ENCODE measurements at places on chromosomes 7 and 10.

DNA sequence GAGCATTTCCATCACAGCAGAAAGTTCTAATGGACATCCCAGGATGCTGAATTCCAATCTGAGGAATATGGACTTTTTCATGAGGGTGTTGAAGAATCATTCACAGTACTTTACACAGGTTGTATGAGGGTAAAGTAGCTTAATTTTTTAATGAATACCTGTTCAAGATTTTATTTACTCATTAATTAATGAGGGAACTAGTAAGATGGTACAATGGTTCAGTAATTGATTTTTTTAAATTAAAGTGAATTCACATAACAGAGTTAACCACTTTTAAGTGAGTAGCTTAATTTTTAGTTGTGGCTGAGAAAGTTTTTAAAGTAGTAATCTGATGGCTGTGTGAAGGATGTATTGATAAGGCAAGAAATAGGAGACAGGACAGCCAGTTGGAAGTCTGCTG is 266.5 kb downstream of the GFRA1 start:
- no peak for DNase-seq

- DNase-seq, result no peak
Observed at GRCh38 chr10:9069136-9069535, 1014.6 kb downstream of the GATA3 start.

GRCh38 chr7:120233338-120233737 is 39.6 kb upstream of the KCND2 start:
- no peak for DNase-seq

DNA sequence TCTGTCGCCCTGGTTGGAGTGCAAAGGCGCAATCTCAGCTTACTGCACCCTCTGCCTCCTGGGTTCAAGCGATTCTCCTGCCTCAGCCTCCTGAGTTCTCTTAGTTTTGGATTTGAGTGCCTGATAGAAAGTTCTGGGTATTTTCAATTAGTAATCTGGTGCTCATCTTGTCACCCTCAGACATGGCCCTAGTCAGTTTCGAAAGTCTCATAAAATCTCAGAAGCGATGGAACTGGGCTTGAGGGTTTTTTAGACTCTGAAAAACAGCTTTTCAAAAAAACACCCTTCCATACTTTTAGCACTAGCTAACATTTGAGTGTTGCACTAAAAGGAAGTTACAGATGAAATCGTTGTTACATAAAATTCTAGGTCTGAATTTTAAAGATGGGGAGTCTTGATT is 9.4 kb upstream of the PIP4K2A start:
- DNase-seq, result no peak

GRCh38 chr7:69199661-69200060 is 398.6 kb upstream of the AUTS2 start:
- DNase-seq, result no peak

GRCh38 chr10:122333037-122333436 is 41.5 kb upstream of the PLEKHA1 start:
- no peak for DNase-seq

DNA sequence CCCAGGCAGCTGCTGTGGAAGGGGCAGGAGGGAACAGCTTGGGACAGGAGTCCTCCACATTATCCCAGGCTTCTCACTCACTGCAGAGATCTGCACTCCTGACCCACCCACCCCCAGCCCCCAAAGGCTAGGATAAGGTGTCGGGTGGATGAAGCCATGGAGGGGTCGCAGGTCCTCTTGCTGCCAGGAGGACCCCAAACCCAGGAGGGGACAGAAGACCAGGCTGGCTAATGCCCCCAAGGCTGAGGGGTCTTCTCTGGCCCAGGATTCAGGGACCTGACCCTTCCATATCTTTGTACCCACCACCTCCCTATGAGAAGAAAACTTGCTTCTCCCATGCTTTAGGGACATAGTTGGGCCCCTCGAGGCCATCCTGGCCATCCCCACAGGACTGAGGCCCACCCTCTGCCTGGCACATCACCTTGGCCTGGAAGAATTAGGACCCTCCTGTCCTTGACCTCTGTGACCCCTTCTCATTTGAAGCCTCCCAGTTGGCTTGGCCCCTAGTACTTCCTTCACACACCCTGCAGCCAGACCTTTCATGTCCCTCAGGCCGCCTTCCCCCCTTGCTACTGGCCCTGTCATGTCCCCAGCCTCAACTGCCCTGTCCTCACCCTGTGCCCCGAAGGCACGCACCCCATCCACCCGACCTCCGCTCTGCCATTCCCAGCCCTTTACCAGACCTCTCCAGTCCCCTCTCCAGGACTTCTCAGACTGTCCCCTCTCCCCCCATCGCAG is 21.6 kb downstream of the KCNH2 start:
- DNase-seq, result no peak

GRCh38 chr10:116909307-116909706 is 60.0 kb downstream of the ENO4 start:
- no peak for DNase-seq

GRCh38 chr7:77199013-77199966 is at the start of gene FGL2:
FGL2 (minus strand) TSS chr7:77199819; CDS start chr7:77199793, 26 bp downstream.
- DNase-seq, result no peak

GRCh38 chr10:131210181-131210580 is 101.3 kb downstream of the TCERG1L start:
- DNase-seq, result no peak

DNA sequence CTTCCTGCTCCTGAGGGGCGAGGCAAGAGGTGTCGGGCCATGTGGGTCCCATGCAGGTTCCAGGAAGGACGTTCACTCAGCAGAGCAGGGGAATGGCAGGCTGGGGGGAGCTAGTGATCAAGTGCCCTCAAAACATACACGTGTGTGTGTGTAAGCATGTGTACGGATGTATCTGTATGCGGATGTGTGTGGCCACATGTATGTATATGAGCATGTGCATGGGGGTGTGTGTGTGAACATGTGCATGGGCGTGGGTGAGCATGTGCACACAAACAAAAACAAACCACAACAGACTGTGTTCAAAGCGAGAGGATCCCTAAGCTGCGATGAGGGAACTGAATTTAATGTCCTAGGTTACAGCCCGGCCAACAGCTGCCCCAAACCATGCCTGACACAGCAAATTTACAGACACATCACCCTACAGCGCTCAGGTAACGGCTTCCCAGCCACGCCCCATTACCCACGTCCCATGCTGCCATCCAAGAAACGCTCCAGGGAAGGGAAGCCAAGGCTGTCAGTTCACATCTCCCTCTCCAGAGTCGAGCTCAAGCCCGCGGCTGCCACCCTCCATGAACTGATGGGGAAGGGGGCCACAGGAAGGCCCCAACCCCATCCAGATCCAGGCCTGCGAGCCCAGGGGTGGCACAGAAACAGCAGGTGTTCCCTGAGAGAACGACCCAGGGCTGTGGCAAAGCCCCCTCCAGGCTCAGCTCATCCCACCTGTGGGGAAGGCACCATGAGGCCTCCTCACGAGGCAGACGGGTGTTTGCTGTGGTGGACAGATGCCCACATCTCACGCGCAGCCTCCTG is 56.6 kb downstream of the PTPRN2 start:
- no peak for DNase-seq

GRCh38 chr7:148156233-148156632 is 434.3 kb upstream of the C7orf33 start:
- DNase-seq, result no peak

DNA sequence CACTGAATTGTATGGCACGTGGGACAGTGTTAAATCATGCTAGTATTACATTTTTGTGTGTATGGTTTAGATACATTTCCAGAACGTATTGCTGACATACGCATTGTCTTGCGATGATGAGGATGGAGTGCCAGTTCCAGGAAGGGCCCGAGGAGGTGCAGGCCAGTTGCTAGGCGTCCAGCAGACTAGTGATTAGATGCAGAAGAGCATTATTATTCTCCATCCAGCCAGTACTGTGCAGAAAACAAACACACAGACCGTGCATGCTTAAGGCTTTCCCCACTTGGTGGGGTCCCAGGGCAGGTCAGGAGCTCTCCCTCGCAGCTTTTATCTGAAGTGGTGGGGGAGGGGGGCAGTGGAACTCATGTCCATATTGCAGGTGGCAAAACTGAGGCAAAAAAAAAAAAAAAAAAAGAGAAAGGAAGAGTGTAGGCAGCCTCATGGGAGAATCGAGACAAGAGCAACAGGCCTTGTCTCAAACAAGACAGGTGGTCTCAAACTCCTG is 189.2 kb downstream of the CAMK1D start:
- DNase-seq, result no peak

DNA sequence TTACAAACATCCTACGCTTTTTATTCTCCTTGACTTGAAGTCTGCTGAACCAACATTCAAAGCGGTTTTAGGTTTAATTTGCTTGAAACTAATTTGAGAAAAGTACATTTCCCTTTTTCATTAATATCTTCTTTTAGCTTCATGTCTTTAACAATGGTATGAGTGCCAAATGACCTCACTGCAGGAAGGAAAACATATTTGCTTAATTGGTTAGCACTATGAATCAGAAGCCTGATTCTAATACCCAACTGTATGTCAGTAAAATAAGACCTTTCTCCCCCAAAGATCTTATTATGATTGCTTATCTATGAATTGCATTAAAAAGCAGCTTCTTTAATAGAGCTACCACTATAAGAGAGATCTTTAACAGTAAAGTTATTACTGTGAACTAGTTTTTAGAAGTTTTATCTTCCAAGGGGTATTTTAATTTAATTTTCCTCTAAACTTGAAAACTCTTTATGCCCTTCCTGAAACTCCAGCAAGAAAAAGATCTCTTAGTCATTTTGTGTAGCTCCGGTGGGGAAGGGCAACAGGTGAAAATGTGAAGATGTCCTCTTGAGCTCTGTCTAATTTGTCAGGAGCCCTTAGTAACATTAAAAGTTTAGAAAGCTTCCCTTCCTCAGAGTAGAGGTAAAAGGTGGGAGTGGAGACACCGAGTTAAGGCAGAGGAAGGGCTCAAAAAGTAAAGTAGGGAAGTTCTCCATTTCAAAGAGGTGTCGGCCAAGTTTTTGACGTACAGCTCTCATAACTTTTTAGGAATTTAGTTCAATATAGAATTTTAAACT is 6.1 kb downstream of the COL1A2 start:
- no peak for DNase-seq

- DNase-seq, result no peak
Observed at GRCh38 chr7:44275146-44275545, 50.2 kb downstream of the CAMK2B start.

GRCh38 chr7:142657376-142657775 is 91.9 kb upstream of the PRSS1 start:
- DNase-seq, result no peak

DNA sequence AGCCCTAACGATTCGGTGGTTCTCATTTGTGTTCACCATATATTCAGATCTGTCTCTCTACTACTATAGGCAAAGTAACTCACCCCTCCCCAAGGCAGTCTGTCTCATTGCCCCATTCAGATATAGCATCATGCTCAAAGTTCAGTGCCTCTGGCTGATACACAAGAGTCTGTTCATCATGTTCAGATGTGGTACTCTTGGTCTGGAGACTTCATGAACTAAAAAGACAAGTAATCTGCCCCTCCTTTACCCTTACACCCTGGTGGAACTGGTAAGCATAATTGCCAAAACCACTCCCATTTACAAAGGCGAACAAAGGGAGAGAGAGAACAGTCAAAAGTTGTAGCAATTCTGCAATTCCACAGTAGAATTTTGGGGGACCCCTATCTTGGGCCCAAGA is 29.9 kb downstream of the UMAD1 start:
- no peak for DNase-seq

GRCh38 chr10:124307591-124307990 is 111.1 kb downstream of the OAT start:
- no peak for DNase-seq

DNA sequence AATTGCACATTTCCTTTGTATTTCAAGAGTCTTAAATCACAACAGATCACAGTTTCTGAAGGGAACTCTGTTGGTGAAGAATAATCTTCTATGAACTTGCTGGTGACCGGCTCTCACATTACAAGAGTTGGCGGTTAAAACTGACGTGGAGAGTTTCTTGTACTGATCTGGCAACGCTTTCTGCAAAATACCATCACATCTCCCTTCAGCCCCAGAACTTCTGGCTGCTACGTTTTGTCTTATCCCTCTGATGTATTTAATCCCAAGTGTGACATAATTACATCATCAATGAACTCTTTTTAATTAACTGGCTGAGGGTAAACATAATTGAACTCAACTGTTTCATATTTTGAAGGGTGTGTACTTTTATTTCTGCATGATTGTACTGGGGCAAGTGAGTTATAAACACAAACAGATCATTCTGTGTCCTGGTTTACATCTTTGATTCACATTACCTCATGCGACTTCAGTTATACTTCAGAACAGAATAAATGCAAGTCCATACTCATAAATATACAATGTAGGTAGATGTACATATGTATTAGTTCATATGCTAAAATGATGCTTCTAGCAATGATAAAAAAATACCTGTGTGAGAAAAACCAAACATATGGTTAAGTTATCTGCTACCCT is 105.1 kb upstream of the NPVF start:
- no peak for DNase-seq

Measured in AG09319 (cell line).